ENCODE measurements at places on chromosomes 13 and 19.

DNA sequence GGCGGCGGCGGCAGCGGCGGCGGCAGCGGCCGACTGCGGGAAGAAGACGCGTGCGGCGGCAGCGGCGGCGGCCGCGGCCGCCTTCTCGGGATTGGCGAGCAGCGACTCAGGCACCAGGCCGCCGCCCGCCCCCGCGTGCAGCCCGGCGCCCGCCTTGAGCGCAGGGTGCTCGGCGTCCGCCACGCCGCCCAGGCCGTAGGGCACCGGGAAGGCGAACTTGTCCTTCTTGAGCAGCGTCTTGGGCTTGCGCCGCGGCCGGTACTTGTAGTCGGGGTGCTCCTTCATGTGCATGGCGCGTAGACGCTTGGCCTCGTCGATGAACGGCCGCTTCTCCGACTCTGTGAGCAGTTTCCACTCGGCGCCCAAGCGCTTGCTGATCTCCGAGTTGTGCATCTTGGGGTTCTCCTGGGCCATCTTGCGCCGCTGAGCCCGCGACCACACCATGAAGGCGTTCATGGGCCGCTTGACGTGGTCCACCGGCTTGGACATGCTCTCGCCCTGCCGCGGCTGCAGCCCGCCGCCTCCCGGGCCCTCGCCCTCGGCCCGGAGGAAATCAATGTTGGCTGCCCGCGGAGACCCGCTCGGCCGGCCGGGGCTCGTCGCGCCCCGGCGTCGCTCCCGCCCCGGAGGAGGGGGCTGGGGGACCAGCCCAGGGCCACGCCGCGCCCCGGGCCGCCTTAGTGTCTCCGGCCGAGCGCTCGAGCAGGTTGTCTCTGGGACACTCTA is 621 bp downstream of the SOX21 start:
- no peak for DNase-seq

DNA sequence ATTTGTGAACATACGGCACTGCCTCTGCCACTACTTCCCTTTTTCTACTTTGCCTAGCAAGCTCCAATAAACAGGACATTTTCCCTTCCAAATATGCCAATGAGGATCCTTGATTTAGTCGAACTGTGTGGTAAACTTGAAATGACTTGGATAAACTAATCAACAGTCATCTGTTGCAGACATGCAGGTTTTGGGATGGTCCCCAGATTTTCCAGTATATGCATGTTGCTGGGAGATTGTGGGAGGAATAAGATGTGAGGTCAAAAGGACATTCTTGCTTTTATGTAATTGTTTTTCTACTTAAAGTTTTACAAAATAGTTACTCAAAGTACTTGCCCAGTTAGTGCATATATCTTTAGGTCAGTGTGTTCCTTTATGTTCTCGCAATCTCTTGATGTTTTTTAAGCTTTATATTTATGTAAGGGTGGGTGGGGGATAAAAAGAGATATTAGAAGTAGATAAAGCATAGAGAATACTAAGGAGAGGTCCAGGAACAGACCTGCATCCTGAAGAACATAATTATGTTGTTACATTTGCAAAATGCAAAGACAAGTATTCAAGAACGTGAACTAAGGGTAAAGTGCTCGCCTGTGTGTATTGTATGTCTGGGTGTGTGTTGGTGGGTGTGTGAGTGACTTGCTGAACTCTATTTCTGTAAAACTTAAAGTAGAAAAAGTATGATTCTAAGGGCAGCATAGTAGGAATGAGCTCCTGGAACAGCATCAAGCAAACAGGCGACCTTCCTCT is 88.4 kb upstream of the OXGR1 start:
- no peak for DNase-seq

DNA sequence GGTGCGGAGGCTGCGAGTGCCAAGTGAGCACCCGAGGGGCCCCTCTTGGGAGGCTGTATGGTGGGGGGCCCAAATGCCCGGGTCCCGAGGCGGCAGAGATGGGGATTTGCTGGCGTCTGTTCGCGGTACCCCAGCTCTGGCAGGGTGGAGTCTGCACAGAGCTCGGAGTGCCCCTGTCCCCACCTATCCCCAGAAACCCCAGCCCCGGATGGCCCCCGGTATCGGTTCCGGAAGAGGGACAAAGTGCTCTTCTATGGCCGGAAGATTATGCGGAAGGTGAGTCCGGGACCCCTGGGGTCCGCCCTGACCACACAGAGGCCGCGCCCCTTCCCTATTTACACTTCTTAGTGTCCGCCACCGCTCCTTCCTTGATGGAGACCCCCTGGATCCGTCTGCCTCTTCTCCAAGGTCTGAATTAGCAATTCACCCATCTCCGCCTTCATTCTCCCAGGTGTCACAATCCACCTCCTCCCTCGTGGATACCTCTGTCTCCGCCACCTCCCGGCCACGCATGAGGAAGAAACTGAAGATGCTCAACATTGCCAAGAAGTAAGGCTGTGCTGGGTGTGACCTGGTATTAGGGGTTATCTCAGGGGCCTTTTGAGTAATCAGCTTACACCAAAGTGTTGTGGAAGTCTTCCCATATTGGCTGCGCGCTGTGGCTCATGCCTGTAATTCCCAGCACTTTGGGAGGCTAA is 630 bp downstream of the PNPLA6 start:
- DNase-seq = no peak

- DNase-seq = no peak
These were observed 377.0 kb downstream of the DLEU7 start for GRCh38 chr13:50466456-50466855.

DNA sequence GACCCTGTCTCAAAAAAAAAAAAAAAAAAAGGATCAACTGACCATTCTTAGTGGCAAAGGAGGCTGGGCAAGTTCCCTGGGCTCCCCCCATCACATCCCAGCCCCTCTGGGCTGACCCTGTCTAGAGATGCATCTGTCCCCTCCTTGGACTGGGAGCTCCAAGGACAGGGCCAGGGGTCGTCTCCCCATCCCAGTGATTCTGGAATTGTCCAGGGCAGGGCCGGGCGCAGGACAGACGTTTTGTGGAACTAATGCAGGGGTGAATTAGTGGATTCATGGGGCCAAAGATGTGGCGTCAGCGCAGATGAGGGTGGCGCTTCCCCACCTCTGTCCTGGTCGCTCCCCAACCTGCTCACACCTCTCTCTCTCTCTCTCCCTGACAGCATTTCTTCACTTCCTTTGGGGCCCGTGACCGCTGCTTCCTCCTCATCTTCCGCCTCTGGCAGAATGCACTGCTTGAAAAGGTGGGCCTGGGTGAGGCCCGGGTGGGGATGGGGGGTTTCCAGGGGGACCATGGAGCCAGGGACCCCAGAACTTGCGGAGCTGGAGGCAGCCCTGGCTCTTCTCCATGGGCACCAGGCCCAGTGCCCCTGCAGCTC is 11.1 kb downstream of the GRAMD1A start:
- no peak for DNase-seq

DNA sequence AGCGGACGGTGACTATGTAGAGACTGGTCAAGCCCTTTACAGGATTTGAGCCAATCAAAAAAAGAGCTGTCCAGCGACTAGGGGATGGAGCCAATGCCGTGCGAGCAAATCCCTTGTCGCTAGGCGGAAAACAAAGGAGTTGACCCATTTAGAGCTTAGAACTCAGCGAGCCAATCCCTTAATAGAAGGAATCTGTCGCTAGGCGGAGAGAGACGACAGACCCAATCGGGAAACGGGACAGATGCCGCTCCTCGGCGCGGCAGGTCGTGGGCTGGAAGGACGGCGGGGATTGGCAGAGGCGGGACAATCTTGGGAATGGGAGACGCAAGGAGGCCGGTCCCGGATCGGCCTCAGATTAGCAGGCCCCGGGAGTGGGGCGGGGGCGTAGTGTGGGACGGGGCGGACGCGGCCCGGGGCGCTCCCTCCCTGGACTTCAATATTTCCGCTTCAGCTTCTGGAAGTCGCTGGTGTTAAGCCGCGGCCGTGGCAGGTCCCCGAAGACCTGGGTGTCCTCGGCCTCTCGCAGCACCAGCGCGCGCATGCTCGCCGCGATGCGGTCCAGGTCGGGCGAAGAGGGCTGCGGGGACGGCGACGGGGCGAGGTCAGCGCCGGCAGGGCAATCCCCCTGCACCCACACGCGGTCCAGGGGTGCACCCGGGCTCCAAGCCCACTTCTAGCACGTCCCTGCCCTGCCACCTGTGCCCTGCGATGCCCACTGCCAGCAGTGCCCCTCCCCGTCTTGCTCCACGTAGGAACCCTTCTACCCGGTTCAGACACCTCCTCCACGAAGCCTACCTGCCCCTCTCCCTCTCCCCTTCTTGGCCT is 2.3 kb upstream of the PNKP start:
- DNase-seq = peak; percentile 100

- DNase-seq = no peak
These were observed 1.5 kb downstream of the GPC6 start for GRCh38 chr13:93227878-93228642.

DNA sequence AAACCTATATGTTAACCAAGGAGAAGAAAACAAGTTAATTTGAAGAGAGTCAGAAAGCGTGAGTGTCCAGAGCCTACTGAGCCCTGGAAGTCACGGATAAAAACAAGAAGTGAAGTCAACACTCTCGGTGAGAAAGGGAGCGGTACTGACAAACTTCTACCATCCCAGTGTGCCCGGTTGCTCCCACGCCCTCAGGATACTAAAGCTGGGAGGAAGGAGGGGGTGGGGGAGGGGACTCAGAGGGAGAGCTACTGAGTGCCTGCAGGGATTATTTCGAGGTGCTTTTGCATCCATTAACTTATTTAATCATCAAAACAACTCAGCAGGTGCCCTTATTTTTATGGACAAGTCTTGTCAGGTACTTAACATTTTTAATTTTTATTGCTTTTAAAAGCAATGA is 166.2 kb downstream of the ZIC5 start:
- DNase-seq = no peak

- no peak for DNase-seq
These were observed 9.2 kb downstream of the JOSD2 start for GRCh38 chr19:50501568-50502475.

DNA sequence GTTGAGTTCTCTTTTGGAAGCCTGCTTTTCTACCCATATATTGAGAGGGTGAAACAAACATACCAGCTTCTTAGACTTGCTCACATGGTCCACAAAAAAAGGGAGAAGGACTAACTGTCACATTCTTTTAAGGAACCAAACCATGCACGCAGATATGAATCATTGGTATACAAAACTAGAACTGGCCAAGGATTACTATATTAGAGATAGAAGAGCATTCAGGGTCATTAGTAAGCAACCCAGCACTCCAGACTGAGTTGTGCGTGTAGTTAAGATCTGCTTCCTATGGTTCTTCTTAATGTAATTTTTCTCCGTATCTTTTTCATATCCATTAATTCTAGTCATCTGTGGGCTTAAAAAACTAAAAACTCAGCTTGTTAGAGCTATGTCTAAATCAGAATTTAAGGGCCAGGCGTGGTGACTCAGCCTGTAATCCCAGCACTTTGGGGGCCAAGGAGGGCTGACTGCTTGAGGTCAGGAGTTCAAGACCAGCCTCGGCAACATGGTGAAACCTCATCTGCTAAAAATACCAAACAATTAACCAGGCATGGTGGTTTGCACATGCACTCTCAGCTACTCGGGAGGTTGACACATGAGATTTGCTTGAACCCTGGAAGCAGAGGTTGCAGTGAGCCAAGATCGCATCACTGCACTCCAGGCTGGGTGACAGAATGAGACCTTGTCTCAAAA is 19.6 kb downstream of the ALG5 start:
- no peak for DNase-seq

DNA sequence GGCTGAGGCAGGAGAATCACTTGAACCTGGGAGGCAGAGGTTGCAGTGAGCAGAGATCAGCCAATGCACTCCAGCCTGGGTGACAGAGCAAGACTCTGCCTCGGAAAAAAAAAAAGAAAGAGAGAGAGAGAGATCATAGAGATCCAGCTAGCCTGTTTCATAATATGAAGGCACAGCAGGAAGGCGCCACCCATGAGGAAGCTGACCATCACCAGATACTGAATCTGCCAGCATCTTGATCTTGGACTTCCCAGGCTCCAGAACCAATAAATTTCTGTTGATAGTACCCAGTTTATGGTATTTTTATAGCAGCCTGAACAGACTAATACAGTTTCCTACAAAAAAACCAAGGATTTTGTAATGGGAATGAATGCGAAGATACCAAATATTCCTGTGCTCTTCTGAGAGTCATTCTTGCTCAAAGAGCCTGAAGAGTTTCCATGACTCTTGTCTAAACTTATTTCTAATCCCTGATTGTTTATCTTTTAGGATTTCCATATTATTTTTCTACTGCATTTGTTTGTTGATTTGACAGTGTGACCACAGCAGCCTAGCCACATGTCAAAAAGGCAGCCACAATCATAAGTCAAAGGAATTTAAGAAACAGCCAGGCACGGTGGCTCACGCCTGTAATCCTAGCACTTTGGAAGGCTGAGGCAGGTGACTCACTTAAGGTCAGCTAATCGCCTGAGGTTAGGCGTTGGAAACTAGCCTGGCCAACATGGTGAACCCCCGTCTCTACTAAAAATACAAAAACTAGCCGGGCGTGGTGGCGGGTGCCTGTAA is 37.7 kb upstream of the PDCD5 start:
- DNase-seq = peak; percentile 50

GRCh38 chr19:10521461-10522171 is 4.4 kb upstream of the S1PR5 start:
- DNase-seq = no peak

GRCh38 chr19:52095172-52096014 is at the start of gene ZNF841:
Gene ZNF841 (minus strand): TSS chr19:52095765. CDS start chr19:52084801, 10,964 bp downstream.
- DNase-seq = peak; percentile 88

- DNase-seq = peak; percentile 33
These were observed 15.6 kb upstream of the NBEA start for GRCh38 chr13:34926508-34926907.

DNA sequence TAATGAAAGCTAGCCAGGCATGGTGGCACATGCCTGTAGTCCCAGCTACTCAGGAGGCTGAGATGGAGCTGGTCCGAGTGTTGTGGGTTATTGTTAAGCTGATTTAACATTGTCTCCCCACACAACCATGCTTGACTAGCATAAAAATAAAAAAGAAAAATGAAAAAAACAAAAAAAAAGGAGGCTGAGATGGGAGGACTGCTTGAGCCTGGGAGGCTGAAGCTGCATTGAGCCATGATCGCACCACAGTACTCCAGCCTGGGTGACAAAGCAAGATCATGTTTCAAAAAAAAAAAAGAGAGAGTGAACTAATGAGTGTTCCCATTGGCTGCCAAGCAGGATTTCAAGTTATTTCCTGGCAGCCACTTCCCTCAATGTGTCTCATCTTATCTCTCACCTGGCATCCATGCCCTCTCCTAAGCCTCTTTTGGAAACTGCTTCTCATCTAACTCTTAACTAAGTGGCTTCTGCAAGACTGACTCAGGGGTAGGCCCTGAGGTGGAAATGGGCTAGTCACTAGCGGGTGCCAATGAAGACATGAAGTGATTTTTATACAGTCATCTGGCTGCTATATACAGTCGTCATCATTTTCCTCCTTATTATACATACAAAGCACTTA is 4.9 kb downstream of the THAP8 start:
- DNase-seq = no peak

GRCh38 chr13:77386880-77387606 is 60.1 kb upstream of the MYCBP2 start:
- no peak for DNase-seq

All from SW480 (cell line).